Cerebellum (tissue), 4 donors: ENCODE measurements at places on chromosomes 3 and 15. TPM values are rescaled to one million over a fixed set of nuclear protein-coding genes. Genes with fewer than 3 reads are reported as not detected.

Gene GOLGA8A
- total RNA-seq: 103 TPM

Gene CCNL1
- total RNA-seq: 139 TPM

Gene CDCP1
- total RNA-seq: 0.09 TPM

Gene SUSD5
- 1.5 TPM for total RNA-seq

Gene RASL12
- 5.5 TPM for total RNA-seq

Gene JAGN1
- total RNA-seq: 13.4 TPM

Gene RETNLB
- total RNA-seq: not detected

Gene MST1R
- 1.4 TPM for total RNA-seq

Gene PCLAF
- 21.1 TPM for total RNA-seq

Gene DPPA2
- total RNA-seq: not detected

Gene FSTL1
- total RNA-seq: 66.6 TPM

Gene SMCO1
- total RNA-seq: not detected

Gene ELP6
- total RNA-seq: 25.0 TPM

Gene SKIL
- total RNA-seq: 68.2 TPM

Gene ISLR2
- 104 TPM for total RNA-seq

Gene PCOLCE2
- total RNA-seq: 12.6 TPM

Gene IMPG2
- 2.4 TPM for total RNA-seq

Gene SNRPA1
- total RNA-seq: 18.1 TPM

Gene CA12
- 39.9 TPM for total RNA-seq

Gene ADAMTSL3
- total RNA-seq: 1.4 TPM

Gene GRAMD1C
- 11.6 TPM for total RNA-seq

Gene SLC49A4
- 24.1 TPM for total RNA-seq

Gene AGBL1
- 0.91 TPM for total RNA-seq

Gene CHCHD6
- total RNA-seq: 20.8 TPM

Gene GOLGA6D
- not detected for total RNA-seq

Gene TP63
- total RNA-seq: 0.27 TPM

Gene ACAN
- total RNA-seq: 0.45 TPM

Gene ASB14
- 0.27 TPM for total RNA-seq

Gene DTX3L
- total RNA-seq: 4.4 TPM

Gene ECE2
- 10.1 TPM for total RNA-seq

Gene THSD4
- total RNA-seq: 4.6 TPM

Gene SNRK
- 60.6 TPM for total RNA-seq

Gene IL17RE
- 0.18 TPM for total RNA-seq

Gene LMCD1
- 3.4 TPM for total RNA-seq

Gene CELF6
- 7.3 TPM for total RNA-seq

Gene GPR62
- total RNA-seq: 0.18 TPM

Gene MESP2
- 0.27 TPM for total RNA-seq

Gene CSTA
- not detected for total RNA-seq

Gene FBXL22
- total RNA-seq: 0.64 TPM

Gene MLH1
- 44.9 TPM for total RNA-seq

Gene FBXW12
- 1.2 TPM for total RNA-seq

Gene ACSBG1
- total RNA-seq: 3.1 TPM

Gene ARL8B
- total RNA-seq: 67.9 TPM

Gene GHRL
- total RNA-seq: 0.64 TPM

Gene CFAP100
- total RNA-seq: 1.8 TPM

Gene ANKRD34C
- 2.4 TPM for total RNA-seq

Gene EXD1
- total RNA-seq: 0.09 TPM

Gene PPM1L
- 55.2 TPM for total RNA-seq

Gene SELENOS
- 28.8 TPM for total RNA-seq

Gene ABCF3
- total RNA-seq: 52.9 TPM

Gene SLC2A2
- not detected for total RNA-seq

Gene MME
- 1.8 TPM for total RNA-seq

Gene ZWILCH
- 31.1 TPM for total RNA-seq

Gene PLSCR5
- not detected for total RNA-seq

Gene THPO
- 0.36 TPM for total RNA-seq

Gene FAM81A
- 4.9 TPM for total RNA-seq

Gene EOMES
- 55.9 TPM for total RNA-seq
